NCI-H1930 (cell line): ENCODE measurements at places on chromosomes 3 and 15.

DNA sequence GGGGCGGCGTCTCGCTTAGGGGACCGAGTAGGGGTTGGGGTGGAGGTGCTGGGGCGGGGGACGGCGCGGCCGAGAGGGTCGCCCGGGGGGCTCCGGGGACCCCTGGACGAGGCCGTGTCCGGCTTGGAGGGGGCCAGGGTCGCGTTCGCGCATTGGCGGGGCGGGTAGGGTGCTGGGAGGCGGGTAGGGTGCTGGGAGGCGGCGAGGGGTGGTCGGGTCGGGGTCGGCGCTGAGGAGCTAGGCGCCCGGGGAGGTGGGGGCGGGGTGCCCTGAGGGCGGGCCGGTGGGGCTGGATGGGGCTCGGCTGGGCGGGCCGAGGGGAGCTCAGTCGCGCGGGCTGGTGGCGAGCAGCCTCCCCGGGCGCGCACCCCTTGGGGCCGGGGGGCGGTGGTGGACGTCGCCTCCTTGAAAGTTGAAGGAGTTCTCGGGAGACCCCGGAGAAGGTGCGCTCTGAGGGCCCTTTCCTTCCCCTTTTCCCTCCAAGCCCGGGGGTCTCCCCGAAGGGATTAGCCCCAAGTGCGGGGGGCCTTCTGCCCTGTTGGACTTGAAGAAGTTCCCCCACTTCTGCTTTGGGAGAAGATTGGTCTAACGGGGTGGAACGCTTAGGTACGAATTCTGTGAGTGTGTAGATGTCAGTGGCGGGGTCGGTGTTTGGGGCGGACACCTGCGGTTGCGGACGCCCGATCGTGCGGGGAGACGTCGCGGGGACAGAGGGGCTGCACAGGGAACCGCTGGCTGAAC is 543 bp downstream of the MEF2A start:
- DNase-seq = no peak

- no peak for DNase-seq
Measured at GRCh38 chr15:68849497-68849896, 28.8 kb upstream of the ANP32A start.

DNA sequence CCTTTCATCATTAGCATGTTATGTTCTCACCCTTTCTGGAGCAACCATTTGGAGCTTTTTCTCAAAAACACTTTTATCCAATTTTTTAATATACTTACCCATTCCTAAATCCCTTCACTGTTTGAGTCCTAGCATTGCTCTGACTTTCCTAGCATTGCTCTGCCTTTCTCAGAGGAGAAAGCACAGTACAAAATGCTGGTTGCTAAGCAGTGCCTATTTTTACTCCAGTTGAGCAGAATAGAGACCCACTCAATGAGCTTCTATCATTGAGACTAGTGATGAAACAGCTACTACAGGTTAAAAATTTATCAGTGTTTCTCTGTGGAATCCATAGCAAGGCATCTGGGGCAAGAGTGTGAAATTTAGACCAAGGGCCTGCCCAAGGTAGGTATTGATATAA is 21.8 kb upstream of the IL1RAP start:
- DNase-seq = no peak

DNA sequence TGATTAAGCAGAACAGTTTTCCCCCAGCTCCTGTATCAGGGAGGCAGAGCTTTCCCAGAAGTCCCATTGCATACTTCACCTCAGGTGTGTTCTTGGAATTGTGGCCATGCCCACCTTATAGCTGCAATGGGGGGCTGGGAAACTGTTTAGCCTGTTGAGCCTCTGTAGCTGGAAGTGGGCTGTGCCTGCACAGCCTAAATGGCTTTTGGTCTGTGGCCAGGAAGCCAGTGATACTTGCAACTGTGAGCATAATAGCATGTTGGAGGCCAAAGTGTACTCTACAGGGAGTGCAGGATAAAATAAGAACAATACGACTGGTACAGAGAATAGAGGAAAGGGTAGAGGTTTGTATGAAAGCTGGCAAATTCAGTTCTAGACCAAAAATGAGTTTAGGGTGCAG is 248.5 kb downstream of the PTPRG start:
- DNase-seq = no peak

GRCh38 chr3:76552653-76553052 is 487.2 kb upstream of the ROBO2 start:
- DNase-seq = no peak

- no peak for DNase-seq
Measured at GRCh38 chr3:178804606-178805005, 267.0 kb downstream of the ZMAT3 start.

- no peak for DNase-seq
Measured at GRCh38 chr3:189372243-189372642, 200.5 kb downstream of the TPRG1 start.

DNA sequence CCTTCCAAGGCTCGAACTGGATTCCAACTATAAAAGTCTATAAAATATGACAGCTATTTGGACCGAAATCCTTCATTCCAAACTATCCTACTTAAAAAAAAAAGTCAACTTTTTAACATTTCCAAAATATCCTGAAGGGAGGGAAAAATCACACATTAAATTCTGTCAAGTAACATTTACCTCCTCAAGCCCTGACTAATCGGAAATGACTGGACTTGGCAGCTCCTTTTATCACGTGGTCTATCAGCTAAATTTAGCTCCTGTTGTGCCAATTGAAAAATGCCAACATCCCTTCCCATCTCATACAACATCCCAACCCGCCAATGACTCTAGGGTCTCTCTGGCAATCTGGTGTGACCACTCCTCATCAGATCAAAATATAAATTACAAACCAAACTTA is 297.9 kb downstream of the FHIT start:
- DNase-seq = no peak

GRCh38 chr3:110743984-110744383 is 327.6 kb upstream of the NECTIN3 start:
- DNase-seq = no peak

DNA sequence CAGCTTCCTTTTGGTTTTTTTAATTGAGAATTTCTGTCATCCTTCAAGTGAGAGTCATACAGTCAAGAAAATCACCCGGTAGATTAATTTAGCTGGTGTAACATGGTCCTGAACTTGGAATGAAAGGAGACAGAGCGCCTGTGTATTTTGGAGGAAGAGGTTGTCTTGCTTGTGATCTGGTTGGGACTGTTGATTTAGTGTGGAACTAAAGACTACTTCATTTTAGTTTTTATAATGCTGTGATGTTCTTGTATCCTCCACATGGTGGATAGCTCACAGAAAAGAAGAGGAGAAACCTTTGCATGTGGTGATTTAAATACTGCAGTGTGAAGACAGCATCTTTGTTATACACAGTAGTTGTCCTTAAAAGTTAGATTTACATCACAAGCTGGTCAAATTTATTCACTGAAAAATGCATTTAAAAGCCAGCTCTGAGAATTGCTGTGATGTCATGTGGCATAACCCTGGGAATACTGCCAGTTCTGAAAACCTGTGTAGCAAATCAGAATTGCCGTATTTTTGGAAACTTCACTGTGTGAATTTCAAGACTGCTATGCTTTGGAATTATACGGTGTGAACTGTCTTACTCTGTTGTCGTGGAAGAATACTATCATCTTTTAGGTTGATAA is 268.5 kb downstream of the PTPRG start:
- no peak for DNase-seq

DNA sequence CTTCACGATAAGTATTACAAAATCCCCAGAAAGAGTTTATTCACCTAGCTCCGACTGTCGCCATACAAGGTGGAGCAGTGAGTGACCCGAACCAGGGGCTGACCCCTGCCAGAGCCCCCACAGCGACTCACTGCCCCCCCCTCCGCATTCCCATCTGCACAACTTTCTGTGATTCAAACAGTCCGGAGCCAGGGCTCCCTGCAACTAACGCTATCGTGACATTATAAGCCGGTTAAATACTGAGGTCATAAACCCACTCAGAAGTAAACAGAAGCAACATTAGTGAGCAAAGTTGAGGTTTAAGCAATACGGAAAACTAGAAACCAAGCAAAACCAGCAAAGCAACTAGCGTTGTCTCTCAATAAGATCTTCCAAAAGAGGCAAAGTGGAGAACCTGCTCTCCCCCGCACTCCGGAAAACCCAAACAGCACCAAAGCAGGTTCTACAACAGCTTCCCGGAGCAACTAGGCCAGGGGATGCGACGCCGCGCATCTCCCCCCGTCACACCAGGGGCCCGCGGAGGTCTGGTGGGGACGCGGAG is 642 bp downstream of the SCAP start:
- no peak for DNase-seq

DNA sequence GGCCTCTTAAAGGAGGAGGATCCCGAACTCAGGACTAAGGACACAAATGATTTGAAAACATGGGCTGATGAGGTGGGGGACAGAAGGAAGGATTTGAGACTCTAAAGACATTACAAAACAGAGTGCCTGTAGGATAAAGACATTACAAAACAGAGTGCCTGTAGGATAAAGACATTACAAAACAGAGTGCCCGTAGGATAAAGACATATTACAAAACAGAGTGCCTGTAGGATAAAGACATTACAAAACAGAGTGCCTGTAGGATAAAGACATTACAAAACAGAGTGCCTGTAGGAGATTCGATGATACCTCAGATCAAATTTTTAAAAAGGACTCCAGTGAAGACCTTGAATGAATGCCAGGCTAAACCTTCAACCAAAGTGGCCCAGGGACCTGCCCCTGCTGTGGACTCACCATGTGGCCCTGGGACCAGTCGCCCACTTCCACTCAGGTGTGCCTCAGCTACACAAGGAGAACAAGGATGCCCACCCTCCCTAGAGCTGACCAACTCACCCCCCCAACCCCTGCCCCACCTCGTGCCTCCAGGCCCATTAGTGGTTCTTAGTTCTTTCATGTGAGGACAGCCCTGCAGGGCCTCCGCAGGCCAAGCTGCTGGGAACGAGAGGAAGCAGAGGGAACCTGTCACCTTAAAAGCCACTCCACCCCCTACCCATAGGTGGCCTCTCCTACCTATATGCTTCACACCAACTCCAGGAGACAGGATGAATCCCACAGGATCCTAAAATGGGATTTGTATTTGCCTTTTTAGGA is 59.8 kb downstream of the SH3BP5 start:
- no peak for DNase-seq

DNA sequence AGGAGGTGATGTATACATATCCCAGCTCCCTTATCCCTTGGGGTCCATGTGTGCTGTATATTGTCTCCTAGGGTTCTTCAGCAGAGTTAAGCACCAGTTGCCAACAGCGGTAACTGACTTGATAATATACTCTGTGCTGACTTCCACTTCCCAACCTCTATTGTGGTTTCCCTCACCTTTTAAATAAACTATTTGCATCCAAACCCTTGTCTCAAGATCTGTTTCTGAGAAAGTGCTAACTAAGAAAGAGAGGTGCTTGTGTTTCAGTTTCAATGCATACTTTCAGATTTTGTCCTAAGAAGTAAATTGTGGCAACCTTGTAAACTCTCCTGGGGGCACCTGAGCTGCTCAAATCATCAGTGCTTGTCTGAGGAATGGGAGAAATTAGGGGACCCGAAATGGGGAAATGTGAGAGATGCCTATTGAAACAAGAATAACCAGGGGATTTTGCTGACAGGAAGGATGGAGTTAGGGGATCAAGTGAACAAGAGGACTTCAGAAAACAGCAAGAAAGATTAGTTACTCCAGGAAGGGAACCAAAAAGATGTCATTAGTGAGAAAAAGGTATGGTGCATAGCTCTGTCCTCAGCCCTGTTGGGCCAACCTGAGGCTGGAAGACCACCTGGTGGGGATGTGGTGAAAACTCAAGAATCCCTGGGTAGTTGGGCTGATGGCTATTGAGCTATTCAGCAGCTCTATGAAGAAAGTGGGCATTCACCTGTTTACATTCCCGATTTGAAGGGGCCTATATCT is 50.9 kb upstream of the MRPL3 start:
- DNase-seq = no peak

- no peak for DNase-seq
Measured at GRCh38 chr15:42275780-42276391, 2.7 kb upstream of the TMEM87A start.

- no peak for DNase-seq
Measured at GRCh38 chr3:81581966-81582599, 179.4 kb downstream of the GBE1 start.

GRCh38 chr15:40695469-40695890 is 506 bp downstream of the RAD51 start:
- DNase-seq = no peak

DNA sequence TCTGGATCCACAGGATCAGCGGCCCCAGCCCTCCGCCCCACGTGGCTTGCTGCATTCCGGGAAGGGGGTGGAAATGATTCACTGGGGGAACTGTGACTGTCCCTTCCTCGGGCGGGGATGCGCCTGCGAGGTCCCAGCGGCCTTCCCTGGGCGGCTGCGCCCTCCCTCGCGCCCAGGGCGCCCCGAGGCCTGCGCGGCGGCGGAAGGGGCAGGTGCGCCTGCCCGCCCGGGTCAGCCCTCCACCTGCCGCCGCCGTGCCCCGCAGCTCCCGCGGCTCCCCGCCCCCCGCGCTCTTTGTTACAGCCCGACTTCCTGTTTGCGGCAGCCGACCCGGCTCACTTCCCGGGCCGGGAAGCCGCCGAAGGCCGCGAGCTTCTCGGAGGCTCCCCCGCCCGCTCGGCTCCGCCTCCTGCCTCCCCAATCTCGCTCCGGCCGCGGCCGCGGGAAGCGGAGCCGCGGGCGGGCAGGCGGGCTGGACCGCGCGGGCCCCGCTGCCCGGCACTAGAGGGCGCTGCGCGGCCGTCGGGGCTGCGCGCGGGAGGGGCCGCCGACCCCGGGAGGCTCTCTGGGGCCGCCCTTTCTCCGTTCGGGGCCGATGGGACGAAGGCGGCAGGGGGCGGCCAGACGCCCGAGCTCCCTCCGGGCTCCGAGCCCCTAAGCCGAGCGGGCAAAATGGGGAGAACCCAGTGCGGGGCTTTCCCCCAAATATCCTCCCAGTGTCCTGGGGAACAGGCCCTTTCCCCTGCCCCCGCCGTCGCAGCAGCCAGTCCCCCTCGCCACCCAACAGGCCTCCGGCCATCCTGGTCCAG is 11.5 kb upstream of the CHAC1 start:
- DNase-seq = peak; percentile 68

DNA sequence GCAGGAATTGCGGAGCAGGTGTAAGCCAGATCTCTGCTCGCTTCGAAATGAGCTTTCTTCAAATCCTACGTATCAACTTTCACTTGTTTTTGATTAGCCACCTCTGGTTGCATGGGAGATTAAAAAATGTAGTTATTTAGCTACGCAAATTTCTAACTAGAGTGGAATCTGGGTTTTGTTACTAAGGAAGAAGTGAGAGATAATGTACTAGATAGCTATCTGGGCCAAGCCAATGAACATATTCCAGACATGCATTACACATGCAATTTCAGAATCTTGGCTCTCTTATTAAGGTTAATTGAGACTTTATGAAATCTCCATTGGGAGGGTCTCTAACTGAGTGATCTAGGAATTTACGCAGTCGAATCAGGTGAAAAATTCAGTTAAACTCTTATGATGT is 765.7 kb downstream of the DIPK2A start:
- no peak for DNase-seq

GRCh38 chr3:150256318-150256717 is 151.8 kb upstream of the TSC22D2 start:
- no peak for DNase-seq

DNA sequence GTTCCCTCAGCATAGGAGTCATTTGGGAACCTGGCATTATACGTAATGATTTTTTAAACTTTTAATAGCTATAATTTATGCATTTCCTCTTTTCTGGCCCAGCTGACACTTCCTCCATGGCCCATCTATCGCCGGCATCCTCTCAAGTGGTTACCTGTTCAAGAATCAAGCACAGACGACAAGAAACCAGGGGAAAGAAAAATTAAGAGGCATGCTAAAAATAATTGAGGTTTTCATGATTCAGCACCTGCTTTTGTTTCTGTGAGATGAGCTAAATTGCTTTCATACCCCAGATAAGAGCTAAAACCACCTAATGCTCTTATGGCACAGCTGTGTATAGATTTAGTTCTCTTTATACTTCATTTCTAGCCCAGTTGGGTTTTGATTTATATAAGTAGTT is 1.7 kb downstream of the SPCS1 start:
- no peak for DNase-seq
